ENCODE measurements at places on chromosomes 1 and 21.

DNA sequence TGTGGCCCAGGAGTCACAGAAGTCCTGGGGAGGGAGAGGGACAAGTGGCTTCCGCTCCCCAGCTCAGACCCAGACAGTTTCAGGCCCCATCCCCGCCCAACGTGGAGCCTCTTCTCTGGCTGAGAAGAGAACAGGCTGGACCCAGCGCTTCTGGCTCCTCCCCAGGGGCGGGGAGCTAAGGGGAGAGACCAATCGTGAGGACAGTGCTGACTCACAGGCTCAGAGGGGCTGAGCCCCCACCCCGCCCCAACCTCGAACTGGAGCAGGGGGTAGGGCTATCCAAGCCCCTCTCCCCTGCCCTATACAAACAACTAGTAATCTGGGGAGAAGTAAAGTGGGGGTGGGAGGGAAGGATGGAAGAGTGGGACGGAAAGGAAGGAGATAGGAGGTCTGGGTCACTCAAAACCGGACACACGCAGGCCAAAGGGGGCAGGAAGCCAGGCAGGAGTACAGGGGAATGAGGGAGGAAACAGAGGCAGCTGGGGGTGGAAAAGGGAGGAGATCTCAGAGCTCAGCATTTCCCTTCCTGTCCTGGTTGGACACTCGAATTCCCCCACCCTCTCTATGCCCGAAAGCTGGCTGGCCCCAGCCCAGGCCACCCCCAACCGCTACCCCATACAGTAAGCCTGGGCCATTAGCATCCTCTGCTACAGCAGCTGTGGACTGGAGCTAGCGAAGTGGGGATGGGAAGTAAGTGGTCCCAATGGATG, at the start of gene SHC1:
Gene SHC1 (minus strand): TSS at position 117 of the 710 bp plus-strand sequence. CDS start 221 bp downstream, outside the sequence.
- DNase-seq, result peak; percentile 89

GRCh38 chr21:14361958-14362357, 21.0 kb downstream of the HSPA13 start:
- DNase-seq, result no peak

DNA sequence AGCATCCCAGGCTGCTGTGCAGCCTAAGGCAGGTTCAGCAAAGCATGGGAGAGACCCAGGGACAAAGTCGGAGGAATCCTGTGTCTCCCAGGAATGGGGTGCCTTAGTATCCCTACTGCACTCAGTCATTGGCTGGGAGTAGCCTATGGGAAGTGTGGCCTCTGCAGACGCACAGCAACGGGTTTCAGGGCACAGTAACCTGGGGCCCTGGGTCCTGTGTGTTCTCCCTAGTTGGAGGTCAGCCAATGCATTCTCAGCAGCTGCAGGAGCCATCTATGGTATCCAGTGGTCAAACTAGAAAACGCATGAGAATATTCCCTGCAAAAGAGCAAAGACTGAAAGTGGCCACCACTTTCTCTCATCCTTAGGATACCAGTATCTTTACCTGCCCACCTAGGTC, 13.7 kb upstream of the C1orf21 start:
- no peak for DNase-seq

DNA sequence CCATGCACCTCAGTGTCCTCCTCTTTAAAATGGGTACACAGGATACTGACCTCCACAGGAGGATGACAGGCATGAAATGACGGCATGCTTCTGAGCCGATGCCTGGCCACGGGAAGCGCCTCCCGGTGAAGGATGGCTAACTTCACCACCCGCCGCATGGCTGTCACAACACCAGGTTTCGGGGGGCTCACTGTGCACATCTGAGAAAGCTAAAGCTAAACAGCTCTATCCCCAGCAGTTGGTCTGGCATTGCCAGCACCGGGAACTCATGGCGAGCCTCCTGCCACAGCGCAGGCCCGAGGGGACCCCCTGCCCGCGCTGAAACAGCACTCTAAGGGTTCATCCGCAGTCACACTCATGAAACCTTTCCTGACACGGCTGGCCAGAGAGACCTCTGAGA, 16.0 kb downstream of the NPHP4 start:
- DNase-seq, result no peak

DNA sequence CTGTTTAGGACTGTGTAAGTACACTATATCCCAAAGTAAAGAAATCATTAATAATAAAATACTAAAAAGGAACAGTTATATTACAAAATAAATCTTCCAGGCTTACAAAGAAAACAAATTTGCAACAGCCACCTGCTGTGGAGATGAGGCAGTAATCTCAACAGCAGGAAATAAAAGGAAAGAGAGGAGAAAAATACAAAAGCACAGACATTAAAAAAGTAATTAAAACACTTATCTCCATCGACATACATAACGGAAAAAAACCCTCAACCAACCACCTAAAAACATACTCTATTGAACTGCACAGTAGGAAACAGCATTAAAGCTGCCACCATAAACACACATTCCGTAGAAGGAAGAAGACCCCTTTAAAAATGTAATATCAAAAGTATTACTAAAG, 317.6 kb downstream of the DPYD start:
- DNase-seq, result no peak

DNA sequence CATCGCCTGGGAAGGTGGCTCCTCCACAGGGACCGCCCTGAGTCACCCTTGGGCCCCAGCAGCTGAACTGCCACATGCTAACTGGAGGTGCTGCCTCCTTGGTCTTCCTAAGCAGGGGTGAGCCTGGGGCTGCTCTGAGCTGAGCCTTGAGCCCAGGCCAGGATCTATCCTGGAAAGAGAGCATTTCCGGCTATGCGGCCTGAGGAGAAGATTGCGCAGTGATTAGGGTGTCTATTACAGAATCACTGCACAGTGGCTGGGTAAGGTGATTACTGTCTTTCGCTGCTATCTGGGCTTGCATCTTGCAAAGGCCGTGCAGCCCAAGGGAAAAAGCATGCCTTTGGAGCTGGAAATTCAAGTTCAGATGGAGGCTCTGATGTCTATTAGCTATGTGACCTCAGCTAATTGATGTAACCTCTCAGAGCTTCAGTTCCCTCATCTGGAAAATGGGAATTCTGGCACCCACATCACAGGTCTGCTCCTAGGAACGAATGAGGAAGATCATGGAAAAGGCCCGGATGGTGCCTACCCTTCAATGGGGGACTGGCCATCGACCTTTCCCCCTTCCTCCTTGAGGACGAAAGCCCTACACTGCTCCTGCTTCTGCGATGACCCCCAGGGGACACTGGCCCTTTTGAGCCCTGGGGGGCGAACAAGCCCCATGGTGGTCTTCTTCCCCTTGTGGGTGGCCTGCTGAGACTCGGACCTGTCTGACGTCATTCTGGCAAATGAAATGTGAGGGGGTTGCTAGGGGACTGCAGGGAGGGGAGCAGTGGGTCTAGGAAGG, 38.0 kb downstream of the GPR161 start:
- DNase-seq, result no peak

- DNase-seq, result no peak
Observed at GRCh38 chr21:21210552-21210951, 212.3 kb downstream of the NCAM2 start.

GRCh38 chr21:39788383-39788782, 43.4 kb downstream of the IGSF5 start:
- peak; percentile 80 for DNase-seq

DNA sequence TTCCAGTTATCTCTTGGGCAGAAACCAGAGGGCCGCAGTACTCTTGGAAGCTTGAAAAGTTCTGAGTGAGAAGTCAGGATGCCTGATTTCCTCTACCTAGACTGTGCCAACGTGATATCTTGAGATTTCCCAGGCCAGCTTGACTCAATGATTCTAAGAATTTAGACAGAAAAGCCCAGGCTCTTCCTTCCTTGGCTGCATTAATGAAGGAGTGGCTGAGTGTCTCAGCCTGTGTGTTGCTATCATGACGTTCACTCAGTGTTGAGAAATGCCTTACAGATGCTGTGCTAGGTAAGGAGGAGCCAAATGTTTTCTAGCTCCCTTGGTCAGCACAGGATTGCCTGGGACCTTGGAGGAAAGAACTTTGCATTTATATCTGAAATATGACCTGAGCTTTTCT, 454.1 kb upstream of the USP24 start:
- DNase-seq, result no peak

GRCh38 chr1:93649231-93649630, 32.4 kb downstream of the BCAR3 start:
- no peak for DNase-seq

GRCh38 chr1:214454569-214455396, 96.6 kb downstream of the PTPN14 start:
- DNase-seq, result no peak

DNA sequence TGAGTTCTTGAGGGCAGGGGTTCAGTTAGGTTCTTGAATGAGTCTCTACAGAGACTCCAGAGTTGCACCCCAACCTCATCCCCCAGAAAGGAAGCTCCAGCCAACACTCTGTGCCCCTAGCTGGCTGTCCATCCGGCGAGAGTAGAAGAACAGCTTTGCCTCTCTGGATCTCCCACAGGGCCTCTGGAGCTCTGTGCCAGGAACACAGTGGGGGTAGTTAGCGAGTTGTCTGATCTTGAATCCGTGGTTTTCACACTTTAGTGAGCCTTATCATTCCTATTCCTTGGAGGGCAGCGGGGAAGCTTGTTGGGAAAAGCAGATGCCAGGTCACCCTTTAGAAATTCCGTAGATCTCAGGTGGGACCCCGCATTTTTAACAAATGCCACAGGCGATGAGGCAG, 45.0 kb downstream of the STUM start:
- no peak for DNase-seq

GRCh38 chr1:104466068-104466467, 716.4 kb downstream of the AMY1C start:
- DNase-seq, result no peak

DNA sequence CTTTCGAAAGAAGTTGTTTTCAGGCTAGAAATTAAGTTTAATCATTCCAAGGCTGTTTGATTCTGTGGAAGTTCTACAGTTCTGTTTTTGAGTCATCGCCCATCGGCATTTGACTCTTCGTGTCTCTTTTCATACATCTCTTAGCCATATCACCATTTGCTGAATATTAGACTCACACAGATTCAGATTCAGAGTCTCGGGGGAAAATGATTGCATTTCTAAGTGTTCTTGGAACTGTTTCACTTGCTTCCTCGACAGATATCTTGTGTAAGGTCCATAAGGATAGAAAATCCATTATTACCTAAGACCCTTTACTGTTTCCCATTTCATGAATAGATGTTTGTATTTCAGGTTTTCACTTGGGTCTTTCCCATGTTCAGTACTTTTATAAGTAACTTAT, 237.0 kb upstream of the SGIP1 start:
- no peak for DNase-seq

Data from NCI-H1694 (cell line).